Fibroblast of skin of right biceps (primary cell): ENCODE measurements at places on chromosomes 11 and 22.
A peak's percentile ranks its signal among the peaks of the same experiment; 100 is the strongest.

DNA sequence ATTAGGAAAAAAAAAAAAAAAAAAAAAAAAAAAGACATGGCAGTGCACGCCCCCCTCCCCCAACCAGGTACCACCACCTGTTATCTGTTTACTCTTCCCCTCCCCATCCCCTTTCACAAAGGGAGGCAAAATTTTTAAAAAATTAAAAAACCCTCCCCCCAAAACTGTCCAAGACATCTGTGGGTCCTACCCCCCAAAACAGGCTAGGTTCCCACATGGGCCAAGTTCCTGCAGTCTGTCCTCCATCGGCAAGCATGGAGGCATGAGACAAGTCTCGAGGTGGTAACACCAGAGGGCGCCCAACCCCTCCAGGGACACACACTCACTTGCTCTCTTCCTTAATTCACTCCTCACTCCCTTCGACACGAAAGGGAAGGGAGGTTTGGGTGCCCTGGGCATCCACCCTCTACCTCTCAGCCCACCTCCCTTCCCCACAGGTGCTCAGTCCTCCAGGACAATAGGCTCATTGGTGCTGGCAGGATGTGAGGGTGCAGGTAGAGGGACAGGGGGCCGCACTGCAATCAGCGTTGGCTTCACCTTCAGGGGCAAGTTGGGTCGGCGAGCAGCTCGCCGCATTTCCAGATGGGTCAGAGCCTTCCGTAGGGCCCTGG, 2.2 kb upstream of the TUT1 start:
- peak; percentile 74 for DNase-seq

DNA sequence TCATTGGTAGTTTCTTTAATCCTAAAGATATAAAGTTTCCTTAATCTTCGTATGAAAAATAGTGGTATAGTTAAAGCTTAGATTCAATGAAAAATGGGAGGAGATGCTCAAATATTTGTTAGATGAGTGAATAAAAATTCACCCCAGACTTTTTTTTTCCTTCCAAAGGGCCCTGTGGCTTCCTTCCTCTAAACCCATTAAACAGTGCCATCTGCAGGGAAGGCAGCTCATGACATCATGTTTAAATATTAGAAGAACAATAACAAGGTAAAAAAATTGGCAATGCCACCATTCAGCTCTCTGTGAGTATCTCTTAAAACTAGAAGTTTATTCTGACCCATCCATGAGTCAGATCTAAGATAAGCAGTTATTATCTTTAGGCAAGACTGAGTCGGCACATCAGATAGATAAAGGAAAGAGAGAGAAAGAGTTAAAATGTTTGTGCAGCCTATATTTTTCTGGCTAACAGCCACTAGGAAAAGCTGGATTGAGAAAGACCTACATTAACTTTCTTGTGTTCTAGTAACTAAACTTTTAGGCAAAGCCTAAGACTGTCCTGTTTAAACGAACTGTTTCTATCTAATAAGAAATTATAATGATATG, 19.1 kb upstream of the OOSP1 start:
- DNase-seq: peak; percentile 5

GRCh38 chr11:115316696-115317095, 187.5 kb downstream of the CADM1 start:
- DNase-seq: no peak

GRCh38 chr11:13434247-13435205, 28.5 kb downstream of the BTBD10 start:
- DNase-seq: no peak

DNA sequence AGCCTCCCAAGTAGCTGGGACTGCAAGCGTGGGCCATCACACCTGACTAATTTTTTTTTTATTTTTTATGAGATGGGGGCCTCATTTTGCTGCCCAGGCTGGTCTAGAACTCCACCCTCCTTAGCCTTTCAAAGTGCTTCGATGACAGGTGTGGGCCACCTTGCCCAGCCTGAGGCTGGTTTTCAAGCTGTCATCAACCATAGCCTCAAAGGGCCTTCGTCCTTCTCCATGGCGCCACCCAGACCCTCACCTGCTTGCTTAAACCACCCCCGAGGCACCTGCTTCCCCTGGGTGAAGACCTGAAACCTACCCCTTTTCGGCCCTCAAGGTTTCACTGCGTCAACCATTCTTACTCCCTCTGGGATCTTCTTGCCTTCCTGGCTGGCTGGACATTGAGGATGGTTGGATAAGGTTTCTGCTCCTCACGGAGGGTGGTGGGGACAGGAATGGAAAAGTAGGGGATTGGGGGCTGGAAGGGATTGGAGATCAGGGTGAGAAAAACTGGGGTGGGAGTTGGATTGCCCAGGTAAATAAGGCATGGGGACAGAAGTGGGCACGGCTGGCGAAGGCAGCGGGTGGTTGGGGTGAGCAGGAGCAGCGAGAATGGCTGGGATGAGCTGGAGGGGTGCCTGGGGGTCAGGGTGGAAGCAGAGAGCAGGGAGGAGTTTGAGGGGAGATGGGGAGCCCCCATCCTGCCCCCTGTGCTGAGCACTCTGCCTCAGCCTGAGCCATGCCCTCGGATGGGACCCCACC, 2.8 kb upstream of the ACR start:
- no peak for DNase-seq

DNA sequence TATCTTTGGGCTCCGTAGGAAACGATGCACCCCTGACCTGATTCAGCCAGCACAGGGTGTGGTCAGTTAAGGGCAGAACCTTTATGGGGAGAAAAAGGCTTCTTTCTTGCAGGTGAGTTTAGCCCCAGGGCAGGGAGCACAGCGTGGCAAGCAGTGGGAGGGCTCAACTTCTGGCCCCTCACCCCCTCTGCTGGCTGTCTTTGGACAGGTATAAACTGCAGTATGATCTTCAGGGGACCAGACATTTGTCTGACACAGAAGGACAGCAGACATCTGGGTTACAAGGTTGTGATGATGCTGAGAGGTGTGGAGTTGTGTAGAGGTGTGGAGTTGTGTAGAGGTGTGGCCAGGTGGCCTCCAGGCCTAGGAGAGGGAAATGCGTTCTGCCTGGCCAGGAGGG, 324.0 kb upstream of the PLET1 start:
- DNase-seq: no peak

DNA sequence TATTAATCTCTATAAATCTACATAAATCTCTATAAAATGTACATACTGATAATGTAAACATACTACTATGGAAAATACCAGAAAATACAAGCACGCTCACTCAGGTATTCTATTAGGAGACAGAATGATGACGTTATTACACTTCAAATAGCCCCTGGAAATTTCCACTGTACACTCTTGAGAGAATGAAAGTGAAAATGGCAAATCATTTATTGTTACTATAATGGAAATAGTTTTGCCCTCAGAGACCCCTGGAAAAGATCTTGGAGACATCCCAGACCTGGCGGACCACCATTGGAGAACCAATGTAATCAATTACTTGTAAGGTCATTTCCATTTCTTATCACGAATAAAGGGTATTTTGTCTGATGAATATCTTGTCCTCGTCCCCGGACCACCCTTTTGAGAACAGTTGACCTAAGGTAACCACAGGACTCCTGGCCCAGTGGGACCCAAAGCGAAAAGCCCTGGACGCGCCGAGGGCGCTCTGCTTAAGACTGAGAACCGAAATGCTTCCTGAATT, 509 bp upstream of the PRRG4 start:
- no peak for DNase-seq

DNA sequence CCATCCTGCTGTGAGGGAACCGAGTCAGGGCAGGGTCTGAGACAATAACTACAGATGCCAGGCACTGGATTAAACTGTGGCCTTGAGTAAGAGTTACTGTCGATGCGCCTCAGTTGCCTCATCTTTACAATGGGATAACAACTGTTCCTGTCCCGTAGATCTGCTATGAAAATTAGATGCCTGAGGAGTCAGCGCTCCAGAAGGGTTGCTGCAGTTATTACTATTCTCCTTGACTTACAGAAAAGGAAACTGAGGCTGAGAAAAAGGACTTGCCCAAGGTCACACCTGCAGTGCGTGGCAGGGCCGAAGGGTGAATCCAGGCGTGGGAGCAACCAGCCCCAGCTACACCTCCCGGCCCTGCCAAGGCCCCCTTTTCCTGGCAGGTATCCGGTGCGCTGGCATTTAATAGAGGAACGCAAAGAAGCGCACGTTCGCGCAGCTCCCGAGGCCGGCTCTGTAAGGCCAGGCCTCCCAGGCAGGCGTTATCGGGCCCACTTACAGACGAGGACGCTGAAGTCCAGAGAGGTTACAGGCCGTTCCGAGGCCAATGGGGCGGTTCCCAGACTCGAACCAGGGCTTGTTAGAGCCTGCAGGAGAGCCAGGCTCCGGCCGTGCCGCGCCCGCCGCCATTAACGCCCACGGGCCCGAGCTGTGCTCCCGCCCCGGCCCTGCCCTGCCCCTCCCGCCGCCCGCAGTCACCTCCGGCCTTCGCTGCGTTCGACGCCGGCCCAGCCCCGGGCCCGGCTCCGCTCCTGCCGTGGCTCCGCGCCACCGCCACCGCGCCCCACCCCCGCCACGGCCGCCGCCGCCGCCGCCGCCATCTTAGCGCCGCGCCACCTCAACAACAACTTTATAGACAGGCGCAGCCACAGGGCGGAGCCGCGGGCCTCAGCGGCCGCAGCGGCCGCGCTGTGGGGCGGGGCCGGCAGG, at the start of gene C11orf68:
Gene C11orf68 (minus strand): TSS at position 852 of the 930 bp plus-strand sequence. CDS start 31 bp downstream, at position 821.
- DNase-seq: no peak
